ENCODE measurements at places on chromosomes 4 and X. TPM values are rescaled to one million over a fixed set of nuclear protein-coding genes. Genes with fewer than 3 reads are reported as not detected.

Gene TENM3
- total RNA-seq = 22.7 TPM

Gene RGS12
- 53.2 TPM for total RNA-seq

Gene CDS1
- 0.09 TPM for total RNA-seq

Gene ZXDA
- 8.3 TPM for total RNA-seq

Gene ATP6AP2
- 122 TPM for total RNA-seq

Gene UGT2A1
- total RNA-seq = 0.27 TPM

Gene SHOX
- total RNA-seq = not detected

Gene IGFBP7
- total RNA-seq = 483 TPM

Gene PCDH7
- total RNA-seq = 22.9 TPM

Gene PLK4
- 18.1 TPM for total RNA-seq

Gene TBX22
- total RNA-seq = not detected

Gene CT83
- not detected for total RNA-seq

Gene SFRP2
- not detected for total RNA-seq

Gene WDR17
- total RNA-seq = under 0.01 TPM

Gene FMR1NB
- total RNA-seq = not detected

Gene MAGEA12
- not detected for total RNA-seq

Gene CT45A10
- not detected for total RNA-seq

Gene MAGEA8
- not detected for total RNA-seq

Gene SH3BGRL
- total RNA-seq = 29.1 TPM

Gene RIPPLY1
- not detected for total RNA-seq

Gene RHOH
- total RNA-seq = not detected

Gene DRP2
- 0.47 TPM for total RNA-seq

Gene LONRF3
- 6.2 TPM for total RNA-seq

Gene MAGEA9B
- total RNA-seq = not detected

Gene INTS6L
- 2.9 TPM for total RNA-seq

Gene CHIC1
- 7.8 TPM for total RNA-seq

Gene RAB28
- 12.6 TPM for total RNA-seq

Gene RNF150
- total RNA-seq = 0.09 TPM

Gene BRS3
- total RNA-seq = not detected

Gene F8A2
- total RNA-seq = not detected

Gene FAAH2
- 0.09 TPM for total RNA-seq

Gene NUDT10
- 0.94 TPM for total RNA-seq

Gene ADH1C
- not detected for total RNA-seq

Gene TEX11
- total RNA-seq = not detected

Gene PQBP1
- 121 TPM for total RNA-seq

Gene WAS
- 0.09 TPM for total RNA-seq

Gene TMEM255A
- total RNA-seq = under 0.01 TPM

Gene DOK7
- total RNA-seq = not detected

Gene CDX4
- not detected for total RNA-seq

Gene RBM47
- total RNA-seq = 0.09 TPM

Gene MYOZ2
- 0.28 TPM for total RNA-seq

Gene NDNF
- not detected for total RNA-seq

Gene ADH7
- not detected for total RNA-seq

Gene SHROOM3
- total RNA-seq = 5.5 TPM

Gene ETNPPL
- not detected for total RNA-seq

Gene NAP1L2
- total RNA-seq = 0.63 TPM

Gene IBSP
- not detected for total RNA-seq

Gene PLS3
- 542 TPM for total RNA-seq

Gene EGF
- not detected for total RNA-seq

Gene ADAMTS3
- total RNA-seq = 2.3 TPM

Gene ADH1A
- total RNA-seq = not detected
